ENCODE measurements at places on chromosomes 1 and 21.

- DNase-seq: no peak
Observed at GRCh38 chr1:28887835-28888682, 26.3 kb upstream of the EPB41 start.

DNA sequence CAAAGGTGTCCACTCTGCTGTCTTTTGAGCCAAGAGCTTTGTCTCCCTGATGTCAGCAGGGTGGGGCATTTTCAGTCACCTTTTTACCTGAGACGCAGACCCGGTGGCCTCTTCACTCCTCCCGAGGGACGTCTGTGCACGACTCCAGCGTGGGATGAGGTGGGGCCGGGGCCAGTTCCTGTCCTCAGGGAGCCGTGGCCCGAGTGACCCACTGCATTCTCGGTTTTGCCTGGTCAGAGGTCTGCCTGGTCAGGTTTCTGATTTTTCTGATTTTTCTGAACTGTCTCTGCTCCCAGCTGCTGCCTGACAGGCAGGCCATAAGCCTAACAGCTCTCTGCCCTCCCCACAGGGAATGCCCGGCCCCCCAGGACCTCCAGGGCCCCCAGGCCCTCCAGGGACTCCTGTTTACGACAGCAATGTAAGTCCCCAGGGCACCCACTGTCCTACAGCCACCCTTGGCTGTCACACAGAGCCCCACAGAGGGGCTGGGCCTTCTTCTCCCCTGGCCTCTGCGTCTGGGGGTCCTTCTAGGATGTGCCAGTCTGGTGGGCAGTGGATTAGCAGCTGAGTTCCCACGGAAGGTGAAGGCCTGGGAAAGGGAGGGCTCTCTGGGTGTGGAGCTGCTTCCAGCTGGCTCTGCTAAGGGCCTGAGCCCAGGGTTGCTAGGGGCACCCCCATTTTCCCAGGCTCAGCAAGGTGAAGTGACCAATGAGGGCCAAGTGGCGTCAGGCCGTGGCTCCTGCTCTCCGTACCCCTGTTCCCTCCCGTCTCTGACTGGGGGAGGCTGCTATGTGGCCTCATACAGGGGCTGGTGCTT, 45.9 kb downstream of the SLC19A1 start:
- DNase-seq: no peak

DNA sequence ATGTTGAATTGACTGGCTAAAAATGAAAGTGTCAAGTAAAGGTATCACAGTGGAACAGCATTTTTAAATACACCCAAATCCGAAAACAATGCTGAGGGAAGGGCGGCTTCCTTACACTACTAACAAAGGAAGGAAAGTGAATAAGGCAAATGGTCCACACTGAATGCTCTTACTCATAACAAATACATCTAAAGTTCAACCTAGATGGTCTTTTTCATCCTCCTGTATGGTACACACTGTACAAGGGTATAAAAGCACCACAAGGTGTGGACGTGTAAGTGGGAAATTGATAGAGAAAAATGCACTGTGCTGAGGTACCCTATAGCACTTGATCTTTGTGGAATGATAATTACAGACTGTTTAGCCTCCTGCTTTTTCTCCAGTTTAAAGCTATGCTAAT, 7.1 kb upstream of the PALMD start:
- no peak for DNase-seq

DNA sequence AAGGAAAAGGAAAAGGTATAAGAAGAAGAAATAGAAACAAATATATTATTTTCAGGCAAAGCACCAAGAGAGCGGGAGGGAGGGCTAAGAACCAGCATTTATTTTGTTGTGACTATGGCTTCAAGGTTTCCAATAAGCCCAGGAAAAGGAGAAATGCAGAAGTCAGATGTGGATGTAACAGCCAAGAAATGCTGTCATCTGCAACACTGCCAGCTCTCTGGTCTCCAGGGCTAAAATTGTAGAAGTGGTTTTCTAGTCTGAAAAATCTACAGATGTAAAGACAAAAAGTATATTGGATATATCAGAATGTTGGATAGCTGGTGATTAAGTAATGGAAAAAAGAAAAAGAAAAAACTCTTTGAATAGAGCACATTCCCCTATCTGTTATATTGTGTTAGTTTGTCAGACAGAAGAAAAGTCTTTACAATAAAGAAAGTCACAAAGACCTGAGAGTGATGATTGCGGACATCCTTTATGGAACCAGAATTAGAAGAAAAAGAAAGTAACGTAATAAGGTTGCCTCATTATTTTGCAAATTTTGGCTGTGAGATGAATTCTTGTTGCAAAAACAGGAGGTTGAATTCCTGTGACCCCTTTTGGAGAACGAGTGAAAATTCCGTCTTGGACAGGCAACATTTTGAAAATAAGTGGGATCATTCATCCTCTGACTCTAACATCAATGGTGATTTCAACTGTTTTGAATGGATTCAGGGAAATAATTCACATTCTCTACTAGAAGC, 938.1 kb downstream of the TTLL7 start:
- DNase-seq: no peak

GRCh38 chr1:149849947-149850360, 49.4 kb upstream of the BOLA1 start:
- DNase-seq: no peak

DNA sequence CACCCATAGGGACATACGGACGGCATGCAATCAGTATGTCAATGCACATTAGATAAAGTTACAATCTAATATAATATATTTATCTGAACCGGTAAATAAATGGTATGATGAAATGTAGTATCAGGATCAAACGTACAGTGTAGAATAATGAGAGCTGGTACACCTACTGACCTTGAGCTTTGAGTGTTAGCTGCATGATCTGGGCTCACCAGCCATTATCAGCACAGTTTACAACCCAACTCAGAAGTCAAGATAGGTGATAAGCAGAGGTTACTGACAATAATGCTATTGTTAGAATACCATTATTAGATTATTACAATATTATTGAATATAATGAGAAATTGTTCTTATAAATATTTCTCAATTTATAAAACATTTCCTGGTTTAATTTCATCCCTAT, 103.0 kb upstream of the ESRRG start:
- no peak for DNase-seq

DNA sequence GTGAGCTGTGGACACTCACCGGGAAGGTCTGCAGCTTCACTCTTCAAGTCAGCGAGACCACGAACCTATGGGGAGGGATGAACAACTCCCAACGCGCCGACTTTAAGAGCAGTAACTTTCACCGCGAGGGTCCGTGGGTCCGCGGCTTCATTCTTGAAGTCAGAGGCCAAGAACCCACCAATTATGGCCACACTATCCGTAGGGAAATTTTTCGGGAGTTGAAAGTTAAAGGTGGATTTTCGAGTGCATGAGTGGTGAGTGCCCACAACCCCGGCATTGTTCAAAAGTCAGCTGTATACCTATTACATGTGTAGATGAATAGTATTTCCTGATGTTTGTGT, 19.7 kb downstream of the EXOC8 start:
- no peak for DNase-seq

DNA sequence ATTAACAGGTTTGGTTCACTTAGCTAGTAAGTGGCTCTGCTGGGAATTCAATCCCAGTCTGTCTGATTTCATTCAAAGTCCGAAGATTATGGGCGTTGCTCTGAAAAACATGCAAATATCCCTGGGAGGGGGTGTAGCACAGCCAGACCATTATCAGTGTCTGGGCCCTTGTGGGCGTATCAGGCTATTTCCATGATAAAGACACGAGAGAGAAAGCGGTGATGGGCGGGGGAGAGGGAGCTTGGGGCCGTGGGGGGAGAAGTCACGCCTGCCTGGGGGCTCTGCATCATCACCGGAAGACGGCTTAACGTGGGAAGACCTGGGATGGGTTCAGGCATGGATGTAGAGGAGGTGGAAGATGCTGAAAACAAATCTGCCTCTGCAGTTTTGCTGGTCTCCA, 25.8 kb downstream of the IL6R start:
- DNase-seq: no peak

- DNase-seq: no peak
Observed at GRCh38 chr1:42221952-42222606, 57.5 kb upstream of the GUCA2A start.

- DNase-seq: no peak
Observed at GRCh38 chr1:154568157-154568815, 708 bp downstream of the CHRNB2 start.

- DNase-seq: no peak
Observed at GRCh38 chr1:238152119-238152518, 261.4 kb upstream of the ZP4 start.

DNA sequence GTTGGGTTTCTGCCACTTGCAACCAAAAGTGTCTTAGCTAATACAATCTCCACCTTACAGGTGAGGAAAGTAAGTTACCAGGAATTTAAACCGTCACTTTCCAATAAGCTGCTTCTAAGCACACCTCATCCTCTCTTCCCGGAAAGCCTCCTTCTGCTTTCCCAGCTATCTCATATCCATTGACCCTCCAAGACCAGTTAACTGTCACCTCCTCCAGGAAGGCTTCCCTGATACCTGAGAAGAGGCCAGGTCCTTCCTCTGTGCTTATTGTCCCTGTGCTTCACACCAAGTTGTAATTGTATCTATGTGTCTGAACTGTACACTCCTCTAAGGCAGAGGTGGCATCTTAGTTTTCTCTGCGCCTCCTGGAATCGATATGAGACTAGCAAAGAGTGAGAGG, 11.2 kb upstream of the MATN1 start:
- DNase-seq: no peak

GRCh38 chr1:185365951-185366350, 48.9 kb upstream of the IVNS1ABP start:
- DNase-seq: no peak
